ENCODE measurements at places on chromosomes 2 and 18.

DNA sequence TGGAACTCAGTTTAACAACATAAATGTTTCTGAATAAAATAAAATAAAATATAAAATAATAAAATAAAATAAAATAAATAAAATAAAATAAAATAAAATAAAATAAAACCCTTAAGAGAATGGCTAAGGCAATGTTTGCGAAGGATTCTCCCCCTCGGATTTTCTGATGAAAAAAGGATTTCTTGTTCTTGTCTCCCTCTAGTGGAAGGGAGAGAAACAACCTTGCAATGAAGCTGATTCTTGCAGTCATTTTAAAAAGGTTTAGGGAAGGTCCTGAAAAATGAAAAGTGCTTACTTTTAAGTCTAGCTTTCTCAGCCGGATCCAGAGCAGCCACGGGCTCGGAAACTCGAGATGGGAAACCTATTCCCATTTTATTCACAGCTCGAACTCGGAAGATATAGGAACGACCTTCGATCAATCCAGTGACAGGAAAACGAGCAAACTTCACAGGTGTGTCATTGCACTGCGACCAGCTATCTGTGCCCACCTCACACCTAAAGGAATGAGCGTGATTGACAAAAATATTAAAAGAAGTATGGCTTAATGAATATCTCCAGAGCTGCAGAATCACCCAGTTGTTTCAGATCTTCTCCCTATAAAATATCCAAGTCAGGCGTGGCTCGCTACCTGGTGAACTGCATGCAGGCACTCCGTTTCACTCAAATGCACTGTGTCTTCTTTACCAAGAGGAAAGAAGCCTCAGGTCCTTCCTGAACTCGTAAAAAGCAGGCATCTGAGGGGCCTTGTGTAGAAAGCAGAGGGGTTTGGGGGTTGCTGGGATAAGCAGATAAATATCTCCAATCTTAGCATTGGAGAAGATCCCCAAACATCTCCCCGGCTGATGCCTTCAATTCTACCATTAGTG lies 68.1 kb downstream of the MYOM1 start:
- no peak for DNase-seq

DNA sequence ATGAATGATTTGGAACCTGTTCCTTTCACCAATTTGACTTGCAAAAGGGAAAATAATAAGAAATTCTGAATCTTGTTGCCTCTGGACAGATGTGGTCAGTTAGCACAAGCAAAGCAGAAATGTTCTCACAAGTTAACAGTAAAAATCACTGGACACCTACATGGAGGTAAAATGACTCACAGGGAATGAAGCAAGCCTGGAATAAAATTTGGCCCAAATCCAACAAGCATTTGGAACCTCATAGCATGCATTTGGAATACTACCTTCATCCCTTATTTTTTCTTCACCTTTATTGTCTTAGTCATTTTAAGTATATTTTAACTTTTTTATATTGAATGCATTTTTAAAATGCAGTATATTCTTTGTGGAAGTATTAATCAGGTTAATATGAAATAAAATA lies 602.9 kb downstream of the ARHGAP15 start:
- peak; percentile 18 for DNase-seq

DNA sequence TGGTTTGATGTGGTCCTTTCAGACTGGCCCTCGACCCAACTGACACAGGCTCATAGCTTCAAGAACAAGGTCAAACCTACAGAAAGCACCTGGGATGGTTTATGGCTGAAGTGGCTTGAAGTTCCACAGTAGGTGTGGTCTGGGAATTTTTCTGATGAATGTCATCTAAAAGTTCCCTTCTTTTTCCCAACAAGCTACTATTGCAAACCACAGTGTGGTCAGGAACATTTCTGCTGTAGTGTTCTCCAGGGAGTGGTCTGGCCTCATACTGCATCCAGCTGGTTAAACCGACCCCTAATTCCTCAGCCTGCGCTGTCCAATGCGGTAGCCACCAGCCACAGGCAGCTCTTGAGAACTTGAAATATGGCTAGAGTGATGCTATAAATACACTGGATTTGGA lies 92.7 kb downstream of the FAM124B start:
- DNase-seq = no peak

DNA sequence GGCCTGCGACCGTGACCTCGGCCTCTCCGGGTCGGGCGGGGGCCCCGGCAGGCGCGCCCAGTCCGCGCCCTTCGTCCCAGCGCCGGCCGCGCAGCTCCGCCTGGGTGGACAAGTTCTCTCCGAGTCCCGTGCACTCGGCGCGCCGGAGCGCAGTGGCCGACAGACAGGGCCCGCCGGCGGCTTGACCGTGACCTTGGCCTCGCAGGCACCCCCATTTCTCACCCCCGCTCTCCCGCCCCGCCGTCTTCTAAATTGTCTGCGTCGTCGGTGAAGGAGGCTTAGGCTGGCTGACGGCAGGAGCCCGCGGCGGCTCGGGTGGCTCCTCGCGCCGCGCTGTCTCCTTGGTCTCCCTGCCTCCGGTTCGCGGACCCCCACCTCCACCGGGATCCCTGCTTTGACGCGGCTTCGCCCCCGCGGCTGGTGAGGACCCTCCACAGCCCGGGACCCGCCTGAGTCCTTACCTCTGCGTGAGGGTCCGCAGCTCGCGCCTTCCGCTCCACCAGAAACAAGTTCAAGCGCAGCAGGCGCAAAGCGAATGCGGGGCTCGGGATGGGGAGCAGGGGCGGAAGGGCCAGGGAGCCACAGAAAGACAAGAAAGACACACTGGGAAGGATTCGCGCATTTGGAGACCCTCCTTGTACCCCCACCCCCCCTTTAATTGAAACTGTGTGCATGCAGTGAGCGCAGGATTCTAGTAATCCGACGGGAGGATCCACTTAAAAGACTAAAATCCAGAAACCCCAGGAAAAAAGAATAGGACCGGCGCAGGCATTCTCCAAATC lies 4.0 kb downstream of the PTGR3 start:
- DNase-seq = no peak

DNA sequence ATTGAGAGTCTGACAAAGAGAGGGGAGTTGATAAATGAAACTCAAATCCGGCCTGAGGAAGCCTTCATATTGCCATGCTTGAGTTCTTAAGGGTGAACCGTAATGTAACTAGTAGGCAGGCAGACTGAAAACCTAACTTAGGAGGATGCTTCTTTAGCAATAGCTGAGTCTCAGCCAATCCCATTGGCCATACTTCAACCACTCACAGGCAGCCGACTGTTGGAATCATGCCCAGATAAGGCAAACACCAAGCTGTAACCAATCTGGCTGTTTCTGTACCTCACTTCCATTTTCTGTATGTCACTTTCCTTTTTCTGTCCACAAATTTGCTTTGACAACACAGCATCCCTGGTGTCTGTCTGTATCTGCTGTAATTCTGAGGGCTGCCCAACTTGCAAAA lies 39.5 kb downstream of the TPRKB start:
- DNase-seq = no peak

GRCh38 chr2:181563101-181563692 lies 93.7 kb downstream of the CERKL start:
- DNase-seq = no peak

- peak; percentile 36 for DNase-seq
Observed at GRCh38 chr2:171524018-171524401, 1.7 kb downstream of the CYBRD1 start.

GRCh38 chr2:196702641-196703040 lies 63.1 kb downstream of the CCDC150 start:
- DNase-seq = no peak

DNA sequence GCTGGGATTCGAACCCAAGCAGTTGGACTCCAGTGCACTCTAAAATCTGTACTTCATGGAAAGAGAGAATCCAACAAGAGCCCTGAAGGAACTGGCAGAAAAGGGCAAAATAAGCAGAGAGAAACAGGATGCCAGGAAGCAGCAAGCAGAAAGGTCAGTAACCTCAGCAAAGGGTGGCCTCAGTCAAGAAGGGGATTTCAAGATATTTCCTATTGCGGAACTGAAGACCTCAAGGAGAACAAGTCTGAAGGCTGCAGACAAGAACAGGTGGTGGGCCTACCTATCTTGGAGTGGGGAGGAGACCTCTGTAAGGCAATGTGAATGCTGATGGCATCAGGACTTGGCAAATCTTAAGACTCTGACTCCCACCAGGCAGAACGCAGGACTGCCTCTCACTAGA lies 20.1 kb upstream of the MREG start:
- no peak for DNase-seq

DNA sequence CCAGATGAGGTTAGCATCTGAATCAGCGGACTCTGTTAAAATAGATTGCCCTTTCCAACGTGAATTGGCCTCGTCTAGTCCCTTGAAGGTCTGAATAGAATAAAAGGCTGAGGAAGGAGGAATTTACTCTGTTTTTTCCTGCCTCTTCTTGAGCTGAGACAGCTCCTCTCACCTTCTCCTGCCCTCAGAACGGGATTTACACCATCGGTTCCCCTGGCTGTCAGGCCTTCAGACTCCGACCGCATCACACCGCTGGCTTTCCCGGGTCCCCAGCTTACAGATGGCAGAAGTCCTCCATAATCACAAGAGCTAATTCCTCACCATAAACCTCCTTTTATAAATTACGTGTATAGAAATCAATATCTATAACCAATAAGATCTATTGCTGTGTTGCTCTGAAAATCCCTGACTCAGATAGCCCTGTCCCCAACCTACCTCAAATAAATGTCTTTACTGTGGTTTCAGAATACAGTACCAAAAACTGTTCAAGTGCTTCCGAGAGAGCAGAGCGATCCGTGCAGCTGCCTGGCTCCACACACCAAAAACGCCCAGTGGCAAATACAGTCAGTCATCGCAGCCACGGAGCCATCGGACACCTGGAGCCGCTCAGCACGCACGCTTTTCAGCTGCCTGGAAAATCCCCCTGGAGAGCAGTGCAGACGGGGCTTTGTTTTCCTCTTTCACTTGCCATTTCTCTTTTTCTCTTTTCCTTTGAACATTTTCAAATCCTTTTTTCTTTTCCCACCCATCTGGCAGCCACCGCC lies 196.9 kb downstream of the NRP2 start:
- no peak for DNase-seq

DNA sequence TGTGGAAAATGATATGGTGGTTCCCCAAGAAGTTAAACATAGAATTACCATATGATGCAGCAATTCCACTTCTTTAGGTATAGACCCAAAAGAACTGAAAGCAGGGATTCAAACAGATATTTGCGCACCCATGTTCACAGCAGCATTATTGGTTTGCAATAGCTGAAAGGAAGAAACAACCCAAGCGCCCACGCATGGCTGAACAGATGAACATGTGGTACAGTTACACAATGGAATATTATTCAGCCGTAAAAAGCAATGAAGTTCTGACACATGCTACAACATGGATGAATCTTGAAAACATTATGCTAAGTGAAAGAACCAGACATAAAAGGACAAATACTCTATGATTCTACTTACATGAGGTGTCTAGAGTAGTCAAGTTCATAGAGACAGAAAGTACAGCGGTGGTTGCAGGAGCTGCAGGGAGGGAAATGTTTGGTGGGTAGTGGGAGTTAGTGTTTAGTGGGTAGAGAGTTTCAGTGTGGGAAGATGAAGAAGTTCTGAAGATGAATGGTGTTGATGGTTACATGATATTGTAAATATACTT lies 26.7 kb upstream of the ASPRV1 start:
- no peak for DNase-seq

DNA sequence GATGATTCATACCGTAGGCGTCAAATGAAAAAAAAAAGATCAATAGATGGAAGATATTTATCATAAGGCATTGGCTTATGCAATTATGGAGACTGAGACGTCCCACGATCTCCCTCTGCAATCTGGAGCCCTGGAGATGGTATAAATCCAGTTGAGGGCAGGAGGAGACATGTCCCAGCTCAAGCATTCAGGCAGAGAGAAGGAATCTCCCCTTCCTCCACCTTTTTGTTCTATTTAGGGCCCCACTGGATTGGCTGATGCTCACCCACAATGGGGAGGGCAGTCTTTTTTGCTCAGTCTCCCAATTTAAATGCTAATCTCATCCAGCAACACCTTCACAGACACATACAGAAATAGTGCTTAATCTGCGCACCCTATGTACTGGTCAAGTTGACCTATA lies 18.0 kb upstream of the OLA1 start:
- no peak for DNase-seq

GRCh38 chr2:217456016-217456415 lies 546.8 kb downstream of the TNS1 start:
- no peak for DNase-seq

GRCh38 chr2:151943461-151943860 lies 115.2 kb upstream of the ARL5A start:
- DNase-seq = no peak

- no peak for DNase-seq
Observed at GRCh38 chr18:63342206-63342605, 22.6 kb upstream of the BCL2 start.

GRCh38 chr2:170587117-170587516 lies 128.0 kb upstream of the SP5 start:
- DNase-seq = no peak

DNA sequence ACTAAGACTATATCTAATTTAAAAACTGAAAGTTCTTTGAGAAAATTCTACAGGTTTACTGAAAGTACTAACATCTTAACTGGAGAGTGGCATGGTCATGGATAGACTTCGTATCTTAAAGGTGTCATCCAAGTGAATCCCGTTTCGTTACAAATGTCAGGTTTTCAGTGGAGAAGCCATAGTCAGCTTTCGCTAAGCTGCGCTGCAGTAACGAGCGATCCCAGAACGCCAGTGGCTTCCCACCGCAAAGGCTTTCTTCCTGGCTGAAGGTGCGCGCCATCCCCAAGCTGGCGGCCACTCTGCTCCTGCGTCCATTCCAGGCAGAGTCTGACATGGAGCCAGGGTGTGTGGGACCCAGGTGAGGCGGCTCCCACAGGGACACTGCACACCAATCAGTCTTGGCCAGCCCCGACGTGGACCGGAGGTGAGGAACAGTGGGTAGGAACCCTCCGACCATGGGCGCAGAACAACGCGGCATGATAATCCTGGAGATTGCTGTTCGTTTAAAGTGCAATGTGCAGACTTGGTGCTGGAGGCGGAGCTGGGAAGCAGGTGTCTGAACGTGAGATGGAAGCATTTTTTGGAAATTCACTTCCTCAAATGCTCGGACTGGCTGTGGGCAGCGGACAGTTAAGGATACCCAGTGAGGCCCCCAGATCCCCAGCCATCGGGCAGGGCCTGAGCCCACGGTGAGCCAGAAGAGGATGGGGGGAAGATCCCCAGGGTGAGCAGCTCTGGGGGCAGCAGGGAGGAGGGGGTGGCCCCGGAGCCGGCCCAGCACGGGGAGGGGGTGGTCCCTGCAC lies 27.8 kb upstream of the KCNG2 start:
- no peak for DNase-seq

DNA sequence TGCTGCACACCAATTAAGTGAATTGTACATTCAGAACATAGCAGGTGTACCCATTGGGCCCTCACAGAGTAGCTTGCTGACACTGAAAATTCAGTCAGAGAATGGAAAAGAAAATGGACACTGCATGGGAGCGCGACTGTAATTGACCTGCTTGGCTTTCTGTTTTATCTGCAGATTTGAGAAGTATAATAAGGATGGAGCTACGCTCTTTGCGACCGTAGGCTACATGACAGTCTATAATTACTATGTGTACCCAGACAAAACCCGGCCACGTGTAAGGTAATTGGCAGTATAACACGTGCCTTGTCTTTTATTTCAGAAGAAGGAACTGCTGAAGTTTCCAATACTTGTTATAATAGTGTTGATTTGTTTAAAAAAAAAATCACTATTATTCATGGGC lies 33.5 kb upstream of the METAP1D start:
- no peak for DNase-seq
